ENCODE measurements at places on chromosomes 1 and 21.

- no peak for DNase-seq
Observed at GRCh38 chr1:147283011-147283410, 40.5 kb downstream of the CHD1L start.

DNA sequence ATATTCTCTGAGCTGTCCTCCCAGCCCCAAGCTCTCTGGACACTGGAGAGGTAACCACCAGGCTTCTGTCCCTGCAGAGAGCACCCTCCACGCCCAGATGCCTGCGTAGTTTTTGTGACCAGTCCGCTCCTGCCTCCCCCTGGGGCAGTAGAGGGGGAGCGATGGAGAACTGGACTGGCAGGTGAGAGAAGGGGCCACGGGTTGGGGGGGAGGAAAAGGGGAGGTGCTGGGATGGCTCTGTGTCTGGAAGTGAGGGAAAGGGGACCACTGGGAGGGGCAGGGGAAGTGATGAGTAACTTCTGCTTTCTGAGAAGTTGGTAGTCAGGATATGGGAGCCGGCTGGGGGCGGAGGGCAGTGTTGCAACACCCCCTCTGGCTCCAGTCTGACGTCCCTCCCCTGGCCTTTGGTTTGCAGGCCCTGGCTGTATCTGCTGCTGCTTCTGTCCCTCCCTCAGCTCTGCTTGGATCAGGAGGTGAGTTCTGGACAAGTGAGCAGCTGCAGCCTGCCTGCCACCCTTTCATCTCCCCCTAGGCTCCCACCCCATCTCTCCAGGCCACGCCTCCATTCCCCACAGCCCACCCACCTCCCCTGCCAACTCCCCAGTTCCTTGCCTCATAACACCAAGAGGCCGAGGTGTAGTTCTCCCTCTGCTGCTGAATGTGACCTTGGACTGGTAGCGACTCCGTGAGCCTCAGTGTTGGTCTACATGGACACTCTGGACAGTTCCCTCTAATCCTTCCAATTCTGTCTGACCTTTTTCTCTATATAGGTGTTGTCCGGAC lies 3.1 kb downstream of the ADAMTSL4 start:
- DNase-seq: no peak

DNA sequence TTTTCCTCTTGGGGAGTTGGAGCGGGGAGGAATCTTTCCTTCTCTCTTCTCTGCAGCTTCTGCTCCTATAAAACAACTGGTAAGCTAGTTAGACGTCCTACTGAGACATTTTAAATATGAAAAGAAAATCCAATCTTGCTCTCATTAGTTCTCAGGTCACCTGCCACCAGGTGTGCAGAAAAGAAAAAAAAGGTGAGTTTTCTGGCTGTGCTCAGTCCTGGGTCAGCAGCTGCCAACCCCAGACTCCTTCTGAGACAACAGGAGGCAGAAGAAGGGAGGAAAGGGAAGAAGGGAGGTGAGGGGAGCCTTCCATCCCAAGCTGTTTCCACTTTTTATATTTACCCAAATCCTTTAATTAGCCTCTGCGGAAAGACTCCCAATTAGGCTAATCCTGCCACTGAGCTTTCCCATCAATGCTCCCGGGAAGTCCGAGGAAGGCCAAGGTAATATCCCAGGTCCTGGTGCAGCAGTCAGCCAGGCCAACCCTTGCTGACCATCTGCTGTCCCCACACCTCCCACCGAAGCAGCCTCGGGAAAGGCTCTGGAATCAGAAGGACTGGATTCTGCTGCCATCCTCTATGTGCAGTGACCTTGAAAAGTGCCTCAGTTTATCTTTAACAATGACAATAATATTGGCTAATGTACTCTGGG lies 33.4 kb downstream of the GLIS1 start:
- DNase-seq: no peak

- DNase-seq: no peak
Observed at GRCh38 chr1:15212954-15213291, 34.1 kb upstream of the FHAD1 start.

GRCh38 chr1:76583235-76583868 lies 283.9 kb upstream of the ST6GALNAC5 start:
- DNase-seq: no peak

DNA sequence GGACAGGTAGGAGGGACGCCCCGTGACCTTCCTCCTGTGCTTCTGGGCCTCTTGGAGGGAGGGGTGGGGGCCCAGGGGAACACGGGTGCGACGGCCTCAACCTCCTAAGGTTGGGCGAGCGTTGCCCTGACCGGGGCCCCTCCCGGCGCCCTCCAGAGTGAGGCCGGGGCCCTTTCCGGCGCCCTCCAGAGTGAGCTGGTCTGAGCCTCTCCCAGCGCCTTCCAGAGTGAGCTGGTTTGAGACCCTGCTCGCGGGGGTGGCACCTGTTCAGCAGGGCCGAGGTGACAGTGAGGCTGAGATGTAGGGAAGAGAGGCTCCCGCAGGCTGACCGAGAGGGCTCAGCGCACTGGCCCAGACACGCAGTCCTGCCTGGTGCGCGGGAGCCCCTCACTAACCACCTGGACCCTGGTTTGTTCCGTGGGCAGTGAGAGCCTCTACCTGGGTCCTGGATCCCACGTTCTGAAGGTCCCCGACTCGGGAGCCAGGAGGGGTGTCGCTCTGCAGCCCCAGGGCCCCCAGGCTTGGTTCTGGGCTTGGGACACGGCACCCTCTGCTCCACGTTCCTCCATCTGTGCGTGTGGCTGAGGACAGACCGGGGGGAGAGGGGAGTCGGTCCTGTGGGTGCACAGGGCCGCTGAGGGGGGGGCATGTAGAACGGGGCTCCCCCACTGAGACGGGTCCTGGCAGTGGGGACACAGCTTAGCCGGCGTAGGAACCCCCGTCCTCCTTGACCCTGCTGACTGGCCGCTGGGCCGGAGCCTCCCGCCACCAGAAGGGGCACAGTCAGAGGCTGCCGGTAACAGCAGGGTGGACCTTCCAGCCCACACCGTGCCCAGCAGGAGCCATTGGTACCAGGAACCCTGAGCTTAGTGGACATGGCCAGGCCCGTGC lies 1.4 kb downstream of the COL6A1 start:
- no peak for DNase-seq

GRCh38 chr21:41095983-41096382 lies 72.0 kb upstream of the BACE2 start:
- DNase-seq: no peak

GRCh38 chr1:210438928-210439841 lies 110.5 kb downstream of the HHAT start:
- no peak for DNase-seq

DNA sequence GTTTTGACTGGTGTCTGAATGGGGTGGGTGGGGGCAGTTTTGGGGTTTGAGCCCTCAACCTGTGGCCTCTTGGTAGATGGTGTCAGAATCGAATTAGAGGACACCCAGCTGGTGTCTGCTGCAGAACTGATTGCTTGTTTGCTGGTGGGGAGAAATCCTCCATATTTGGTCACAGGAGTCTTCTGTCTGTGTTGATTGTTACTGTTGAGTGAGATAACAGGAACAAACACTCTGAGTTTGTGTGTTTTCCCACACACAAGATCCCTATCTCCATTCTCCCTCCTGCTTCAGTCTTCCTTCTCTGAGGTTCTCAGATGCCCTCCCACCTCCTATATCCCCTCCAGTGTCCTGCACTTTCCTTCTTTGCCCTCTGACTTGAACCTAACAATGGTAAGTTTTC lies 19.1 kb upstream of the CGN start:
- DNase-seq: no peak
